Keratinocyte (primary cell): ENCODE measurements at places on chromosomes 4 and X. TPM values are rescaled to one million over a fixed set of nuclear protein-coding genes. Genes with fewer than 3 reads are reported as not detected.

GRCh38 chr4:6549445-6549844, 25.5 kb upstream of the MAN2B2 start:
- H3K27ac ChIP-seq: no peak overlapping the region
- DNase-seq: no peak
- no peaks in the 10 kb centered on the region for H3K36me3 ChIP-seq
- H3K4me1 ChIP-seq: no peaks in the 10 kb centered on the region
- H3K4me3 ChIP-seq: no peak overlapping the region

- no peaks in the 10 kb centered on the region for H3K36me3 ChIP-seq
- H3K27ac ChIP-seq: no peak overlapping the region
- no peak overlapping the region for H3K4me3 ChIP-seq
These were observed 80.7 kb downstream of the SYNPO2 start for GRCh38 chr4:118969359-118969758.

- H3K27ac ChIP-seq: no peak overlapping the region
- no peaks in the 10 kb centered on the region for H3K4me1 ChIP-seq
- no peak overlapping the region for H3K4me3 ChIP-seq
These were observed 11.8 kb downstream of the HTN1 start for GRCh38 chr4:70062000-70062399.

- no peaks in the 10 kb centered on the region for H3K27me3 ChIP-seq
- no peak overlapping the region for H3K27ac ChIP-seq
- DNase-seq: no peak
- peak overlapping the region; percentile 54 for H3K4me3 ChIP-seq
- H3K36me3 ChIP-seq: no peaks in the 10 kb centered on the region
These were observed 291 bp upstream of the NBDY start for GRCh38 chrX:56728752-56729151.

VEGFC gene
- 7.6 to 46.0 TPM (median 19.4 TPM) in 3 replicates for polyA plus RNA-seq

GRCh38 chrX:137033774-137034507, at the start of gene GPR101:
TSS of gene GPR101 (minus strand) at chrX:137033995. CDS start at chrX:137031674, 2,321 bp downstream.
- no peaks in the 10 kb centered on the region for H3K36me3 ChIP-seq
- H3K27ac ChIP-seq: no peak within 1 kb of the TSS
- no peak for DNase-seq
- H3K4me3 ChIP-seq: no peak within 1 kb of the TSS
- no peaks in the 10 kb centered on the region for H3K4me1 ChIP-seq
- H3K27me3 ChIP-seq: peaks cover 43% of the 10 kb centered on the region

SPIN3 gene
- polyA plus RNA-seq: 2.5 to 5.5 TPM (median 4.3 TPM) in 3 replicates

EGFL6 gene
- polyA plus RNA-seq: 0.06 to 1.0 TPM (median 0.38 TPM) in 3 replicates

- peak; percentile 45 for DNase-seq
- no peak overlapping the region for H3K27ac ChIP-seq
- no peaks in the 10 kb centered on the region for H3K36me3 ChIP-seq
- H3K4me3 ChIP-seq: no peak overlapping the region
- no peaks in the 10 kb centered on the region for H3K27me3 ChIP-seq
- peaks cover 19% of the 10 kb centered on the region for H3K4me1 ChIP-seq
These were observed 31.5 kb upstream of the STOX2 start for GRCh38 chr4:183873409-183874185.

AFAP1 gene
- 4.1 to 12.9 TPM (median 7.6 TPM) in 3 replicates for polyA plus RNA-seq

GRCh38 chr4:56512166-56512565, 6.6 kb downstream of the ARL9 start:
- H3K27me3 ChIP-seq: no peaks in the 10 kb centered on the region
- H3K36me3 ChIP-seq: no peaks in the 10 kb centered on the region
- H3K27ac ChIP-seq: no peak overlapping the region
- DNase-seq: no peak
- no peak overlapping the region for H3K4me3 ChIP-seq

DNA sequence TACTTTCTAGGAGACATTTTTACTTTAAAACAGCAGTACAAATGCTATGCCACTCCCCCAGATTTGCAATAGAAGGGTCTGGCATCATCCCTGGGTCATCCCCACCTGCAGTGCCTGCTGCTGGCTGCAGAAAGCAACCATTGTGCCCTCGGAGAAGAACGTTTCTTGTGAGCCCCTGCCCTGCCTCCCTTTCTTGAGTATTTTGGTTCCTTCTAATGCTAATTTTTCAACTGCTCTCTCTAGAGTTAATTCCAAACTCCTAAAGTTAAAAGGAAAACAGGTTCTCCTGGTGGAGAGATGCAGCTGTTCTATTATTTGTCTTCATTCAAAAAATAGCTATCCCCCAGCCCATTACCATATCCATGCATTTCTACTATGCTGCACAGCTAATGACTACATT, 107.1 kb downstream of the IDS start:
- no peaks in the 10 kb centered on the region for H3K4me1 ChIP-seq
- H3K4me3 ChIP-seq: no peak overlapping the region
- H3K27me3 ChIP-seq: no peaks in the 10 kb centered on the region

DNA sequence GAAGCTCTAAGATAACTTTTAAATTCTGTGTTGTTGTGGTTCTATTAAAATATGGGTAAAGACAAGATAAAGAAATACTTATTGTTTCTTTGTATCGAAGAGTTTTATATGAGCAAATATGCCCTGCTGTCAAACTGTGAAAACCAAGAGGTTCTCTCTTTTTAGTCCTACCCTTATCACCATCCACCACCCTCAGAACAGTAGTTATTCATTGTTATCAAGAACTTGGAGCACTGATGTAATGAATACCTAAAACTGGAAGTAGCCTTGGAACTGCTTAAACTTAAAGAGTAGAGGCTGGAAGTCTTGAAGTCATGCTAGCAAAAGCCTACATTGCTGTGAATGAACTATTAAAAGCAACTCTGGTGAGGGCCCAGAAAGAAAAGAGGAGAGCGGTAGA, 9.2 kb downstream of the PIR start:
- no peaks in the 10 kb centered on the region for H3K4me1 ChIP-seq
- DNase-seq: no peak
- no peaks in the 10 kb centered on the region for H3K36me3 ChIP-seq
- no peak overlapping the region for H3K4me3 ChIP-seq
- H3K27ac ChIP-seq: no peak overlapping the region
- H3K27me3 ChIP-seq: no peaks in the 10 kb centered on the region

DNA sequence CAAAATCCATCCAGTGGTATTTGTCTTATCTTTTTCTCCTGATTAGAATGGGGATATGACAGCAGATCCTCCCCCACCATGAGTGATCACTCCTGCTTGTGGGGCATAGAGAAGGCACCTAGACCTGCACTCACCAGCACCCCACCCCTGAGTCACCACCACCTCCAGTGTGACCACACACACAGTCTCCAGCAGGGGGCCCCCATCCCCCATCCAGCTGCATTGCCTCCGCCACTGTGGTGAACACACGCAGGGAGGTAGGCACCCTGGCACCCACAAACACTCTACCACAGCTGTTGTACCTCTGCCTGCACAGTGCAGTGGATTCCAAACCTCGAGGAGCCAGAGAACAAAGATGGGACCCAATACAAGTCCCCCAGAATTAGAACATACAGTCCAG, 9.0 kb upstream of the MAGEA8 start:
- DNase-seq: no peak
- no peak overlapping the region for H3K27ac ChIP-seq
- H3K27me3 ChIP-seq: no peaks in the 10 kb centered on the region
- no peaks in the 10 kb centered on the region for H3K4me1 ChIP-seq
- no peaks in the 10 kb centered on the region for H3K36me3 ChIP-seq

- no peaks in the 10 kb centered on the region for H3K27me3 ChIP-seq
- no peaks in the 10 kb centered on the region for H3K36me3 ChIP-seq
- H3K4me3 ChIP-seq: no peak overlapping the region
- no peak overlapping the region for H3K27ac ChIP-seq
- DNase-seq: no peak
- H3K4me1 ChIP-seq: peaks cover 4% of the 10 kb centered on the region
These were observed 76.3 kb downstream of the SYNPO2 start for GRCh38 chr4:118964891-118965411.

PCDH7 gene
- polyA plus RNA-seq: 28.1 to 38.5 TPM (median 30.1 TPM) in 3 replicates

GRCh38 chrX:29662759-29663503, 552.4 kb upstream of the MAGEB2 start:
- H3K36me3 ChIP-seq: no peaks in the 10 kb centered on the region
- H3K4me3 ChIP-seq: peak overlapping the region; percentile 63
- DNase-seq: peak; percentile 93
- H3K4me1 ChIP-seq: peaks cover 22% of the 10 kb centered on the region
- H3K27ac ChIP-seq: peak overlapping the region; percentile 97

TMEM144 gene
- polyA plus RNA-seq: 2.8 to 4.0 TPM (median 3.3 TPM) in 3 replicates

GRCh38 chr4:82780752-82781231, 17.8 kb downstream of the SCD5 start:
- H3K36me3 ChIP-seq: no peaks in the 10 kb centered on the region
- no peaks in the 10 kb centered on the region for H3K27me3 ChIP-seq
- DNase-seq: no peak
- H3K27ac ChIP-seq: no peak overlapping the region
- H3K4me1 ChIP-seq: peaks cover 31% of the 10 kb centered on the region

GRCh38 chr4:145887241-145887991, 51.2 kb downstream of the ZNF827 start:
- H3K4me1 ChIP-seq: peaks cover 2% of the 10 kb centered on the region
- H3K36me3 ChIP-seq: peaks cover 5% of the 10 kb centered on the region
- no peak overlapping the region for H3K4me3 ChIP-seq
- no peak for DNase-seq

DNA sequence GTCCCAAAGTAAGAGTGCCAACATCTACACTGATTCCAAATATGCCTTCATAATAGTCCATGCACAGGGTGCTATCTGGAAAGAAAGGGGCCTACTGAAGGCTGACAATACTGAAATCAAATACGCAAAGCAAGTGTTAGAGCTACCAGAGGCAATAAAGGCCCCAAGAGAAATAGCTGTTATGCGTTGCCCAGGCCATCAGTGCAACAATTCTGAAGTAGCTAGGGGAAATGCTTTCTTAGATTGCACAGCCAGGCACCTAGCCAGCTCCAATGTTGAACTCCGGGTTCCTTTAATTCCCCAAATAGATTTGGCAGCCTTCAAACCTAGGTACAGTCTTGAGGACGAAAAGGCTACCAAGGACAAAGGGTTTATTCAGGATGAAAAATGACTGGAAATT, 17.4 kb upstream of the PAPSS1 start:
- H3K27ac ChIP-seq: no peak overlapping the region
- no peaks in the 10 kb centered on the region for H3K36me3 ChIP-seq
- no peaks in the 10 kb centered on the region for H3K4me1 ChIP-seq
- H3K27me3 ChIP-seq: no peaks in the 10 kb centered on the region
- no peak overlapping the region for H3K4me3 ChIP-seq

CEP135 gene
- 2.6 to 5.4 TPM (median 3.5 TPM) in 3 replicates for polyA plus RNA-seq

DNA sequence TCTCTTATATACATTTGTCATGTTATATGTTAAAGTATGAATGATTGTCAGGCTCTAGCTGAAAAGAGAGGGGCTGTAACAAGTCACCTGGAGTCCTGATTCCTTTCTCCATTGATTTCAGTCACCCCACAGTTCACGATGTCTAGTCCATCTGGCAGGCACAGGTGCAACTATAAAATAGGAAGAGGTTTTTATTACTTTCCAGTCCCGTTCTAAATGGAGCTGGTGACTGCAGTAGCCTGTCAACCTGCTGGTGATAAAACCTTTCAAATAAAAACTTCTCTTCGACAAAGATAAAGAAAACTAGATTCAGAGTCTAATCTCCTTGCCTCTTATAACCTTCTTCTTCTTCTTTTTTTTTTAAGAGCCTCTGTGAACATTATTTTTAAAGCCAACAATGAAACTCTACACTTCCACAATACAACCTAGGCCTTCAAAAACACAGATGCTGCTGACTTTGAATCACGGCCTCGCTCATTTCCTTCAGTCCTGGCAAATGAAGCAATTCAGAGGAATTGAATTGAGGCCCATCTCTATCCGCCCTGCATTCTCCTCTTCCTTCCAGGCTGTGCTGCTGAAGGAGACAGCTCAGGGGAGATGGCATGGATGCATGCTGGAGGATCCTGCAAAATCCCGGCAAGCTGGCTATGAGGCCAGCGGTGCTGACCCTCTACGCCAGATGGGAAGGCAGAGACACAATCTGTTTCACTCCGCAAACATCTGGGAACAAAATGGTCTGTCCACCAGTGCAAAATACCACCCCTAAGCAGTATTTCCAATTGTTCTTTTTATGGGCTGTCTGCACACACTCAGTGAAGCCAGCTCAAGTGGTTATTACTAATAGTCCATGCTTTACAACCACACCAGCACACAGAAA, 27.3 kb upstream of the CDKN2AIP start:
- no peaks in the 10 kb centered on the region for H3K4me1 ChIP-seq
- no peak overlapping the region for H3K4me3 ChIP-seq
- DNase-seq: no peak
- H3K27me3 ChIP-seq: peaks cover 6% of the 10 kb centered on the region
- no peaks in the 10 kb centered on the region for H3K36me3 ChIP-seq

DNA sequence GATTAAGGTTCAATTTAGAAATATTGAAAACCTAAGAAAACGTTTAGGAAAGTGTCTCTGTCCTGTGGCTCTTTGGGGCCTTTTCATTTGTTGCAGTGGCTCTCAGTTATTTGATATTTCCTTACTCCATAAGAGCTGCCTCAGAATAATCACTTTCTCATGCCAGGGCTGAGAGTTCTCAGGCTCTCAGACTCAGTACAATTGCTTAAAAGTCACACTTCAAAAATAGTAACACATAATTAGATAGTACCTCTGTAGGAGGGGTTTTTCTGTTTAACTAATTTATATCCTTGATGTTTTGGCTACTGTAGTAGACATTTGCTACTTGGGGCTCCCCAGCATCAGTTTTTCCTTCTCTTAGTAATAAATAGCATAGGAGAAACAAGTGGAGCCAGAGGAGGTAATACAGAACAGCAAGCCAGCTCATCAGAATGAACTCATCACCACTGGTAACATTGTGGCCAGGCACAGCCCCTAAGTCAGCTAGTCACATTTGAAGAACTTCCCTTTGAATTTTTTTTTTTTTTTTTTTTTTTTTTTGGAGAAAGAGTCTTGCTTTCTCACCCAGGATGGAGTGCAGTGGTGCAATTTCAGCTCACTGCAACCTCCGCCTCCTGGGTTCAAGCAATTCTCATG, 8.0 kb upstream of the HNRNPD start:
- peaks cover 12% of the 10 kb centered on the region for H3K4me1 ChIP-seq
- H3K4me3 ChIP-seq: no peak overlapping the region
- DNase-seq: no peak
- no peaks in the 10 kb centered on the region for H3K36me3 ChIP-seq
- no peak overlapping the region for H3K27ac ChIP-seq

GRCh38 chrX:150845091-150845490, 53.4 kb downstream of the CD99L2 start:
- H3K27ac ChIP-seq: peak overlapping the region; percentile 93
- H3K27me3 ChIP-seq: no peaks in the 10 kb centered on the region
- peaks cover 50% of the 10 kb centered on the region for H3K4me1 ChIP-seq
- DNase-seq: no peak
- no peaks in the 10 kb centered on the region for H3K36me3 ChIP-seq

MXRA5 gene
- 6.5 to 12.9 TPM (median 7.0 TPM) in 3 replicates for polyA plus RNA-seq

NDNF gene
- polyA plus RNA-seq: not detected in 3 replicates

FGD1 gene
- 2.2 to 8.8 TPM (median 2.9 TPM) in 3 replicates for polyA plus RNA-seq

PAGE2B gene
- not detected in 3 replicates for polyA plus RNA-seq

DNA sequence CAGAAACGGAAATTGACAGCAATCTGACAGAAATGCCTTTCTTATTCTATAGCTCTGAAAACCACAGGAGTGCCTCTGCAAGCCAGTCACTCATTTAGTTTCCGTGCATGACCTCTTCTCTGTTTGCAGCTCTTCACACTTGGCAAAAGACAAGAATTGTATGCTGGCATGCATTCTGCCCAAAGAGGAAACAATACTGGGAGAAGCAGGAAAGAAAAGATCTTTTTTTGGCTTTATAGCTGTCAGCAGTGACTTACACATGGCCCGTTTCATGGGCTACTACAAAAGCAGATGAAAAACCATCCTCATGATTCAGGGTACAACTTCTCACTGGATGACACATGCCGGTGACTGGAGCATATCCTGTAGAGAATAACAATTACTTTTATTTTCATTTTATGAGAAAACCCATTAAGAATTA, 249.4 kb downstream of the ADAMTS3 start:
- H3K27me3 ChIP-seq: no peaks in the 10 kb centered on the region
- DNase-seq: no peak
- no peaks in the 10 kb centered on the region for H3K36me3 ChIP-seq
- H3K4me3 ChIP-seq: no peak overlapping the region
- H3K4me1 ChIP-seq: peaks cover 20% of the 10 kb centered on the region
- peak overlapping the region; percentile 59 for H3K27ac ChIP-seq
